ENCODE measurements at places on chromosomes 16 and 17. TPM values are rescaled to one million over a fixed set of nuclear protein-coding genes. Genes with fewer than 3 reads are reported as not detected.

The PABPN1L gene
- total RNA-seq, result not detected

The LMF1 gene
- total RNA-seq, result 23.5 TPM

The BAHCC1 gene
- total RNA-seq, result 5.7 TPM

The CTRB2 gene
- total RNA-seq, result not detected

GRCh38 chr17:77995146-77995852, 36.8 kb downstream of the TNRC6C start:
- DNase-seq, result no peak

GRCh38 chr16:57507136-57508034, 21.1 kb upstream of the DOK4 start:
- no peak for DNase-seq

GRCh38 chr17:73695035-73695738, 50.9 kb upstream of the SDK2 start:
- peak; percentile 37 for DNase-seq

GRCh38 chr17:51439395-51440229, 179.3 kb downstream of the UTP18 start:
- DNase-seq, result no peak

DNA sequence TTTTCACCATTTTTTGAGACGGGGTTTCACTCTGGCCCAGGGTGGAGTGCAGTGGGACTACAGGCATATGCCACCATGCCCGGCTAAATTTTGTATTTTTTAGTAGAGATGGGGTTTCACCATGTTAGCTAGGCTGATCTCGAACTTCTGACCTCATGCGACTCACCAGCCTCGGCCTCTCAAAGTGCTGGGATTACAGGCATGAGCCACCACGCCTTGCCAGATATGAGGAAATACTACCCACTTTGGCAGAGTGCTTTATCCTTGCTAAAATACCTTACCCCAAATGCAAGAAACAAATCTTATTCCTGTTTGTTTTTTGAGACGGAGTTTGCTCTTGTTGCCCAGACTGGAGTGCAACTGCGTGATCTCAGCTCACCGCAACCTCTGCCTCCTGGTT, 62.9 kb upstream of the MGAT5B start:
- no peak for DNase-seq

DNA sequence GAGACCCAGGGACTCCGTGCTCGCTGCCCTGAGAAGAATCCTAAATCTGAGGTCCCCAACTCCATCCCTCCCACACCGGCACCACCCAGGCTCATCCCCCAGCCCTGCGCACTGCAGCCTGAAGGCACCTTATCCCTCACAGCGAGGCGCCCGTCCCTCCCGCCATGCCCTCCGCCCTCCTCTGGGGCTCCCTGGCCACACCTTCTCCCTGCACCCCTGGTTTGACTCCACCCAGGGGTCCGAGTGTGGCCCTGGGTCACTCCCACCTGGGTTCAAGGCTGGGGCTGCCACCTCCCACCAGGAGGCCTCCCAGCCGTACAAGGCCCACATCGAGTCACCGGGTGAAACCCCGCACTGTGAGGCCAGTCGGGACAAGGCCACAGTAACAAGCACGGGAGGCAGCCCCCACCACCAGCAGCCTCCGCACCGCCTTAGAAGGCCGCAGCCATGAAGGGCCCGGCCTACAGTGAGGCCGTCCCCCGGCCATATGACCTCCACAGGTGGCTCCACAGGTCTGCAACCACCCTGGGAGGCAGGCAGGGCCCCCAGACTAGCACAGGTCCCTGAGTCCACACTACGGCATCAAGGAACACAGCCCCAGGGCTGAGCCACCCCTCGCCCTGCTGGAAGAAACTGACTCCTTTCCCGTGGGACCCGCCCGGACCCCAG, 8.3 kb downstream of the HAGH start:
- no peak for DNase-seq

GRCh38 chr17:79804856-79805696, 8.2 kb upstream of the CBX8 start:
- no peak for DNase-seq

DNA sequence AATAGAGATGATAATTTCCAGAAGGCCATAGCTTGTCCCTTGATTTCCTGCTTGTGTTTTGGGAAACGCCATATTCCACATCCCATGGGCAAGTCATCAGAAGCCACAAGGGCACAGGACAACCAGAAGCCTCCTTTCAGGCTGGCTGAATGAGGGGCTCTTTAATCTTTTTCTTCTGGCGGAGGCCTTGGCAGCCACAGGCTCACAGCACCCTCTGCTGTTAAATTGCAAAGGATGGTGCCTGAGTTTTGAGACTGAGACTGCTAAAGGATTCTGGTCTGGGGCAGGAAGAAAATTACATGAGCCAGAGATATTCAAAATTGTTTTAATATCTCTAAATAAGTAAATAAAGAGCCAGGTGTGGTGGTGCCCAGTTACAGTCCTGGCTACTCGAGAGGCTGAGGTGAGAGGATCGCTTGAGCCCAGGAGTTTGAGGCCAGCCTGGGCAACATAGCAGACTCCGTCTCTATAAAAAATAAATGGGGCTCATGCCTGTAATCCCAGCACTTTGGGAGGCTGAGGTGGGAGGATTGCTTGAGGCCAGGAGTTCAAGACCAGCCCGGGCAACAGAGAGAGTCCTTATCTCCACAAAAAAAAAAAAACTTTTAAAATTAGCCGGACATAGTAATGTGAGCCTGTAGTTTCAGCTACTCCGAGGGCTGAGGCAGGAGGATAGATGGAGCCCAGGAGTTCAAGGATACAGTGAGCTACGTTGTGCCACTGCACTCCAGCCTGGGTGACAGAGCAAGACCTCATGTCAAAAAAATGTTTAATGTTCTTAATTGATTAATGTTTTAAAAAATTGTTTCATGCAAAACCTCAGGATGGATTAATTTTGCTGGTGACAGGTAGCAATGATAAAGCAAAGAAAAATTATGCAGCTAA, 26.3 kb downstream of the AARSD1 start:
- peak; percentile 34 for DNase-seq

All from SJSA1 (cell line).